ENCODE measurements at places on chromosomes 12 and 14.

- DNase-seq, result no peak
Measured at GRCh38 chr12:30201301-30202160, 417.8 kb upstream of the TMTC1 start.

- peak; percentile 47 for DNase-seq
Measured at GRCh38 chr12:113070117-113070906, 13.8 kb downstream of the DTX1 start.

- DNase-seq, result no peak
Measured at GRCh38 chr12:16796168-16796567, 190.2 kb upstream of the LMO3 start.

DNA sequence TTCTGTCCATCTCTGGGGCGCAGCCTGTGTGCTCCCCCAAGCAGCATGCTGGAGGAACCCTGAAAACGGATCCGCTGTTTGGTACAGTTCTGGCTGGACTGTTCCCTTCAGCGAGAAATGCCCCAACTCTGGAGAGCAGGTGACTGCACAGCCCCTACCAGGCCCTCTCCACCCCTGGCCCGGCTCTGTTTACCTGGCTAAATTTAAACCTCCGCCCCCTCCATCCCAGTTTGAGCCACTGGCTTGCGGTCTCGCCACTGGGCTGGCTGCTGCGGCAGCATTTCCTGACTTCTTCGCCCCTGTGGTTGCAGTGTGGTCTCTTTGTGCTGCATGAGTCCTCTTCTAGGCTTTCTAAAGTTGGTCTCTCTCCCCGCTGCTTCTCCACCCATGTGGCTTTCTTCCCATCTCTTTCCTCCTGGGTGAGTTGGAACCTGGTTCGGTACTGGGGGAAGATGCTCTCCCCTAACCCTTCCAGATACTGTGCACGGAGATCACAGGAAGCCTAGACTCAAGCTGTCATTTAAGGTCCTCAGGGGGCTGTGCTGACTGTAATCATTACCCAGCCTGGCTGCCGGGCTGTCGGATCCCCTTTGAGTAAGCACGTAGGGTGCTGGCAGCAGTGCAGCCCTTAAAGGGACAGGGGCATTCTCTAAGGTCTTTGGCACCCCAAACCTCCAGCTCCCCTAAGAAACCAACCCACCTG lies 60.6 kb downstream of the FBXL14 start:
- DNase-seq, result peak; percentile 61

DNA sequence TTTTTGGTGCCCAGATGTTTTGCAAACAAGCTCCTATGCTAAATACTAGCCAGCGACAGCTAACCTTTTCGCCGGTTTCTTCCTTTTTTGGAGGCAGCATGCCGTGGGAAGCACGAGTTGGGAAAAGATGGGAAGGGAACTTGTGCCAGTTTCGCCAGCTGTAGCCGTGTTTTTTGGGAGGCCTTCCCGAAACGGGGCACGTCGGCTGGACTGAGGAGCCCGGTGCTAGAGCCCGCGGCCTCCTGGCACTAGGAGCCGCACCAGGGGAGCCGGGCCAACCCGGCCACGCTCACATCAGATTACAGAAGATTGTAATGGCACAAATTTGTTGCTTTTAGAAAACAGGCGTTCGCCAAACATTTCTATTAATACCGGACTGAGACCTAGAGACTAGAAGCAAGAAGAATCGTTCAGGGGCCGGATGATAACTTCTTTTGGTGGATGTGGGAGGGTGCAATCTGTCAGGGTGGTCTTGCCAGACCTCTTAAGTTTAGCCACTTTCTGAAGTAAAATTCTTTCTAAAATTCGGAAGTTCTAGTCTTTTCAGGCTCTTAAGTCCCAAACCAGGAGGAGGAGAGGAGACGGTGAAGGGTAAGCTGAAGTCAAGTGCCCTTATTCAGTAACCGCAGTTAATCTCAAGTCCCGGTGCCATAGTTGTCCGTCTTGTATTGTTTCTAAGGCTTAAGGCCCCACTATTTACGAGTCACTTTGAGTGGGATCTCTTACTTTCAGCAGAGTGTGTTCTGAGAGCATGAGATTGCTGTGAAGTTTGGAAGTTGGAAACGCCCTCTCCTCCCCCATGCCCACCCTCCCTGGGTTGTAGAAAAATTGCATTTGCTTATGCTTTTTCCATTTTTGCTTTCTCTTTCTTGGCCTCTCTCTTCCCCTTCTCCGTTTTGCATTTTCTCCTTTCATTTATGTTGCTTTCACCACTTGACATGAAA lies 1.3 kb downstream of the RASSF3 start:
- DNase-seq, result peak; percentile 37

GRCh38 chr14:67665868-67666267 lies 8.6 kb downstream of the VTI1B start:
- DNase-seq, result no peak

- DNase-seq, result no peak
Measured at GRCh38 chr12:119786539-119786938, 90.6 kb downstream of the CIT start.

GRCh38 chr14:44339862-44340261 lies 167.2 kb downstream of the FSCB start:
- DNase-seq, result no peak

DNA sequence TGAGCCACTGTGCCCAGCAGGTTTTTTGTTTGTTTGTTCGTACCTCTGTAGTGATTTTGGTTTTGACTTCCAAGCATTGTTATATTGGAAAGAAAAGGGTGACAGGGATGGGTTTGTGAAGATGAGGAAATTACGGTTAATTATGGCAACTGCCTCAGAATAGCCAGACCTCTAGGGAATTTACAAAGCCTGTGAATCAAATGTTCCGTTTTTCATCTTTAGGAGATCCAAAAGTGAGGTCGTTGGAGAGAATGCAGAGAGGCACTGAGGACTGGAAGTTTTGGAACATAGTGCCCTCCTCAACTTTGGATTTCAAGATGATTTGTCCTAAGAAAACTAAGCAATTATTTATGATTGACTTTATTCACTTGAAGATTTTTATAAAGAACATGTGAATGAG lies 54.5 kb upstream of the EVL start:
- DNase-seq, result no peak

GRCh38 chr14:69152902-69153151 lies at the start of gene DCAF5:
DCAF5 (minus strand) TSS chr14:69153119; CDS start chr14:69152978, 141 bp downstream.
- no peak for DNase-seq

GRCh38 chr12:121289962-121290361 lies 6.5 kb downstream of the CAMKK2 start:
- DNase-seq, result no peak

DNA sequence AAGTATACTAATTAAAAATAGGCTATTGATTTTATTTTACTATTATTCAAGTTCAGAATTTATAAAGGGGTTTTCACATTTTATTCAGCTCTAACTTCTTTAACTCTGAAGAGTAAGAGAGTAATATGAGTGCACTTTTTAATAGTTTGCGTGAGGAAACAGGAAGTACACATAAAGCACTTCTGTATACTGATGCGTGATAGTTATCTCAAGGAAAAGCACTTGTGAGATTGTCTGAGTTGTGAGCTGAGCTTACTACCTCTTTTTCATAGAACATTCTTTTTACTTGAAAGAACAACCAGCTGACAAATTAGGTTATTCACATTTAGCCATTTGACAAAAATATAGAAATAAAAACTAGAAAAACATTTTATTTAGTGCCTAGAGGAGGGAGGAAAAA lies 1.9 kb downstream of the RAD51AP1 start:
- DNase-seq, result peak; percentile 61

GRCh38 chr14:73833034-73833433 lies 18.6 kb upstream of the PTGR2 start:
- no peak for DNase-seq

- DNase-seq, result no peak
Measured at GRCh38 chr14:99716091-99716849, 32.2 kb downstream of the CYP46A1 start.

GRCh38 chr14:105475269-105476096 lies 862 bp downstream of the CRIP2 start:
- no peak for DNase-seq

DNA sequence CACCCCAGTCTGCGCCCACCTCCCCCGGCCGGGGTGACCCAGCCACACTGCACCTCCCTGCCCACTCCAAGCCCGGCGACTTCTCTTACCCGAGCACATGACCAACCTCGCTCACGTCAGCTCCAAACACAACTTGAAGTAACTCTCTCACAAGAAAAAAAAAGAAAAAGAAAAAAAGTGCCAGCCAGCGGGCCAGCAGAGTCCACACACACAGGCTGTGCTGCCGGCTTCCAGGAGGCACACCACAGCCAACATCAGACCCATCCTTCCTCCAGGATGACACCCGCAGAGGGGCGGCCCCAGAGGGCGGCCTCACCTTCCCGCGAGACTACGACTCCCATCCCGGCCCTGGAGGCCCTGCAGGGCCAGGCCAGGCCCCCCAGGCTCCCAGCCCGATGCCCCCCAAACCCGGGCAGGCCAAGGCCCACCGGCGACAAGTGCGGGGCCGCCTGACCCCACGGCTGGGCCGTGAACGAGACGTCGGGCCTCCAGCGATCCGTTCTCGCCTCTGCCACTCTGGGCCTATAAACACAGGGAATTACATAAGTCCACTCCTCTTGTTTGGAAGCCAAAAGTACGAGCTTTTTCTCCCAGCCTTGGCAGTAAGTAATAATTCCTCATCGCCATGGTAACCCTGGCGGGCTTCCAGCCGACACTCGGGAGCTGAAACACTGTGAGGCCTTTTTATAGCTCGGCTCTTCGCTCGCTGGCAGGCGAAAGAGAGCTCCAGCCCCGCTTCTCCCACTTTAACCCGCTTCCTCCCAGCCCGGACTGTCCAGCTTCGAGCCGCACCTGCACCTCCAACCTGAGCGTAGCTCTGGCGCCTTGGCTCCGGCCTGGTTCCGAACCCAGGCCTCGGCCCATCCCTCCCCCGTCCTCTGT lies 49.1 kb downstream of the NCOR2 start:
- DNase-seq, result peak; percentile 83

DNA sequence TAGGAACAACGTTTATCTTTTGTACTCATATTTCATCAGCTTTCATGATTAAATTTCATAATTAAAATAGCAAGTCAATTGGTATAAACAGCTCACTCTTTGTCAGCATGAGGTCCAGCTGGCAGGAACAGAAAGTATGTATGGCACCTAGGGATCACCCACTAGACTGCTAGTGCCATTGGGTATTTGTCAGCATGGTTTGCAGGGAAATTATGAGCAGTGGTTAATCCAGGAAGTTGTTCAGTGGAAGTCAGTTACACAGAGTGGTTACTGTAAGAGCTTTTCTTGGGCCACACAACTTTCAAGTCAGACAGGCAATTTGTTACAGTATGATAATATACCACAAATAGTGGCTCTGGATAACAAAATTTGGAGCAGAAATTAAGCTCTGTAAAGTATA lies 340.3 kb upstream of the RGS6 start:
- DNase-seq, result peak; percentile 49

- peak; percentile 50 for DNase-seq
Measured at GRCh38 chr14:32205984-32206383, 2.9 kb upstream of the RNU6-8 start.

- DNase-seq, result no peak
Measured at GRCh38 chr12:114409852-114410600, 4.1 kb upstream of the TBX5 start.

DNA sequence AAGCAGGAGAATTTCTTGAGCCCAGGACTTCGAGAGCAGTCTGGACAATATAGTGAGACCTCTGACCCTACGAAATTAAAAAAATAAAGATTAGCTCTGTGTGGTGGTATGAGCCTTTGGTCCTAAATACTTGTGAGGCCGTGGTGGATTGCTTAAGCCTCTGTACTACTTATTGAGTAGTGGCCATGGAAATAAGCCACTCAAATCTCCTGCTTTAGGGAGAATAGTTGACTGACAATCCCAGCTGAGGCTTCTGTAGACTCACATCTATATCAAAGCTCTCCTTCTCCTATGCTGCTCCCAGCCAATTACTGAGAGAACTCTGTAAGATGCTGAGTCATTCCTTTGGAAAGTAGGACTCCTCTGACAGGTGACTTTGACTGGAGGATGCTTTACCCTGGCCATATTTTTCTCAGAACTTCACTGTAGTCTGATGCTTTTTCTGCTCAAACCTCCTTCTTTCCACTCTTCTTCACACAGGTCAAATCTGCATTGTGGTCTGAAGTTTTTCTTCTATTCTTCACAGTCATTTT lies 420.2 kb downstream of the SLC6A15 start:
- DNase-seq, result no peak

DNA sequence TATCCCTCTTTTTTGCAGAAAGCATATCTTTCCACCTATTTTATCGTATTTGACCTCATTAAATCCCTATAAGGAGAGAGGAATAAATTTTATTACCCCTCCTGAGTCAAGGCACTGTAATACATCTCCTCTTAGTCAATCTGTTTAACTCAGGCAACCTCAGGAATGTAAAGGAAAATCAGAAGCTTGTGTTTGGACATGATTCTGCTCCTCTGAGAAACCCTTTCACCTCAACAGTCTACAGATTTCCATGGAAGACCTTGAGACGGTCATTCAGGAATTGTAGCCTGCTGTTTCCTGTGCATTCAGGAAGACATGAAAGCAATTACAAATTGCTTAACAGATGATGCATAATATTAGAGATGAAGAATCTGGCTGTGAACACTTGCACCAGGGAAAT lies 360.8 kb downstream of the PAWR start:
- no peak for DNase-seq

GRCh38 chr14:67853715-67854114 lies 34.1 kb downstream of the RAD51B start:
- DNase-seq, result peak; percentile 9

- DNase-seq, result no peak
Measured at GRCh38 chr14:97902630-97903029, 1105.4 kb downstream of the VRK1 start.

- no peak for DNase-seq
Measured at GRCh38 chr14:64201296-64201695, 92.9 kb downstream of the ESR2 start.

GRCh38 chr12:70468741-70469140 lies 102.7 kb downstream of the KCNMB4 start:
- DNase-seq, result no peak

DNA sequence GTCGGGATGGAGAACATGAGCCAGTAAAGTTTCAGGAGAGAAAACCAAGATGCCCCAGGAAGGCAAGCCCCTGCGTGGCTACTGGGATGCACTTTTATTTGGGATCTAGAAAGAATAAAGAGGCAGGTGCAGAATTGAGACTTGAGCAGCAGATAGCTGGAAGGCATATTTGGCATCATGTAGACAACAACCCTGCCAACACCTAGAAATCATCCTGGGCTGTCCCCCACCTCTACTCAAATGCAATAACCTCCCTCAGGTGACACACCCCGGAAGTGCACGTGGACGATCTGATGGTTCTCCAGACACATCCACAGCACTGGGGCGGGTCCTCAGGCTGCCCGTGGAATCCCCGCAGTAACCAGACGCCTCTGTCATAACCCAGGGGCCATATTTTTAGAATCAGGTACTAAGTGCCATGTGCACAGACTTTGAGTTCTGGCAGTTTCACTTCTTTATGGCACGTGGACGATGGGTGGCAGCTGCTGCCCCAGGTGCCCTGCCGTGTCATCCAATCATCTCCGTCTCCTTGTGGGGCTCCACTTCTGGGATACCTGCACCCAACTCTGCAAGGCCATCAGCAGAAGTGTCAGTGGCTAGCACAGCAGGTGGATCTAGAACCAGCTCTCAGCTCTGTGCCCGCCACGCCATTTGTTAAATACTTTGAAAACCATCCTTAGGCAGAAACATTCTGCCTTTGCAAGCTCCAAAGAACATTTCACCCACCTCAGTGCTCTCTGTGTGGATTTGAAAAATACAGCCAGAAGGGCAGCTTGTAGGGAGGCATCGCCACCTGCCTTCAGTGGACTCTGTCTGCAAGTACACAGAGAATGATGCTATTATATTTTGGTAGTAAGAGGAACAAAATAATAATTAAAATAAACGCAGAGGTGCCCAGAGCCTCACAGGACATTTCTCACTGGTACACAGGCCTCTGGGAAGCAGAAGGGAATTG lies 771.7 kb upstream of the TMEM132C start:
- no peak for DNase-seq

GRCh38 chr12:98085046-98085755 lies 430.2 kb upstream of the TMPO start:
- no peak for DNase-seq

Measured in KBM-7 (cell line).